ENCODE measurements at places on chromosomes 1 and 21.
A peak's percentile ranks its signal among the peaks of the same experiment; 100 is the strongest.

- DNase-seq: no peak
These were observed 24.3 kb downstream of the RAP1GAP start for GRCh38 chr1:21644906-21645305.

- DNase-seq: peak; percentile 72
These were observed 52.7 kb upstream of the WASF2 start for GRCh38 chr1:27542463-27543273.

GRCh38 chr1:115501476-115501875 is 140.3 kb upstream of the VANGL1 start:
- DNase-seq: no peak

GRCh38 chr1:20478057-20478635 is 7.9 kb downstream of the CAMK2N1 start:
- no peak for DNase-seq

- no peak for DNase-seq
These were observed 664.4 kb downstream of the MATN1 start for GRCh38 chr1:30058970-30059369.

DNA sequence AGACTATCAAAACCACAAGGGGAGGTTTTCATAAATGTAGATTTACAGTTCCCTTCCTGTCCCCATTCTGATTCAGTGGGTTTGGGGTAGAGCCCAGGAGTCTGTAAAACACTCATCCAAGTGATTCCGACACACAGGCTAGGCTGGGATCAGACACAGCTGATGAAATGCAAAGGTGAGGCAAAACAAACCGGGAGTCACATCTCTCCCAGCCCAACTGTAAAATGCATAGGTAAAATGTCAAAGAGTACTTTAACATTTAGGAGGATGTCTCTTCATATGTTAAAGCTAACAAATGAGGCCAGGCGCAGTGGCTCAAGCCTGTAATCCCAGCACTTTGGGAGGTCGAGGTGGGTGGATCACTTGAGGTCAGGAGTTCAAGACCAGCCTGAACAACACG is 45.0 kb downstream of the ZNF281 start:
- DNase-seq: peak; percentile 83

GRCh38 chr21:33019885-33020557 is 5.7 kb upstream of the OLIG2 start:
- peak; percentile 81 for DNase-seq

DNA sequence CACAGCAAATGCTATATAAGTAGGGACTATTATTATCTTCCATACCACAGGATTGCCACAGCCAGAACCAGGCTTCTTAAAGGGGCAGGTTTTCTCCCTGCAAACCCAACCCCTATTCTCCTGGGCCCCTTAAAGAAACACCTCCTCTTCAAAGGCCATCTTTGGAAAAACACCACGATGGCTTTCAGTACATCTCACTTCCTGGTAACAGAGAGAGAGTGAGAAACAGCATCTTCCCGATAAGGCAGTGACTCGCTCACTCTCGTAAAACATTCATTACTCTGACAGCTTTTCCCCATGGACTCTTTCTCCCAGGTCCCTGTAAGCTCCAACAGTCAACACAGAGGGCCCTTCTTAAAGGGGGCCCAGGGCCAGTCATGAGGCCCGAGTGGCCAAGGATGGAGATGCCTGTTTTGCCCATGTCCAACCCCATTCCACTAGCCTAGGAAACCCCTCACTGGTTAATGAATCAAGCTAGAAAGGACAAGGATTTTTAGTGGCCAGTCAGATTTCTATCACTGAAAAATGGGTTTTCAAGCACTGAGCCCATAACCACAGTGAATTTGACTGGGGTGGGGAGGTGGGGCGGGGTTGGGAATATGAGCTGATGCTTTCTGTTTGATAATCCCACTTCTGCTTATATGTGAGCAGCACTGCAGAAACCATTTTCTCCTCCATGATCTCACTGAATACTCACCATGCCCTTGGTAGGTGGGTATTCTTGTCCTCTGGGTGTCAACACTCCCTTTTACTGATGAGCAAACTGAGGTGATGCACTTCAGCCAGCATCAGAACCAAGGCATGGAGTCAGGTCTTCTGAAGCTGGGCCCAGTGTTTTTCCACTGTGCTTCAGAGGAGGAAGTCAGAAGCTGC is 3.6 kb upstream of the NAV1 start:
- no peak for DNase-seq

- DNase-seq: peak; percentile 49
These were observed 13.3 kb downstream of the PLXNA2 start for GRCh38 chr1:208230668-208231529.

DNA sequence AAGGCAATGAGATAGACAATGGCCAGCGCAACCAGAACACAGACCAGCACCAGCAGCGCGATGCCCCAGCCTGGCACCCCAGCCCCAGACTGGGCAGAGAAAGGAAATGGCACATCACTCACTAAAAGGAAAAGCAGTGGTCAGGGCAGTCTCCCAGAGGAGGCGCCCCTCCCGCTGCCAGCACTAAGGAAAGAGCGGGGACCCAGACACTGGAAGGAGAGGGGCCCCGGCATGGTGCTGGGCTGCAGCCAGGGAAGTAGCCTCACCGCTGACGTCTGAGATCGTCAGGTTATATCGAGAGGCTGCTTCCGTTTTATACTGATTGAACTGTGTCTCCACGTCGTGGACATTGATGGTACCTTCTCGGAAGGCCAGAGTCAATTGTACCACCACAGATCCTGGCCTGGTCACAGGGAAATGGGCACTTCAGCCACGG is 13.8 kb downstream of the TRIM46 start:
- DNase-seq: peak; percentile 47

- no peak for DNase-seq
These were observed 225.2 kb upstream of the TNR start for GRCh38 chr1:175968486-175969172.
